ACHN (cell line): ENCODE measurements at places on chromosomes 11 and 22.

- no peak for DNase-seq
These were observed 9.4 kb downstream of the DPP3 start for GRCh38 chr11:66489636-66490035.

DNA sequence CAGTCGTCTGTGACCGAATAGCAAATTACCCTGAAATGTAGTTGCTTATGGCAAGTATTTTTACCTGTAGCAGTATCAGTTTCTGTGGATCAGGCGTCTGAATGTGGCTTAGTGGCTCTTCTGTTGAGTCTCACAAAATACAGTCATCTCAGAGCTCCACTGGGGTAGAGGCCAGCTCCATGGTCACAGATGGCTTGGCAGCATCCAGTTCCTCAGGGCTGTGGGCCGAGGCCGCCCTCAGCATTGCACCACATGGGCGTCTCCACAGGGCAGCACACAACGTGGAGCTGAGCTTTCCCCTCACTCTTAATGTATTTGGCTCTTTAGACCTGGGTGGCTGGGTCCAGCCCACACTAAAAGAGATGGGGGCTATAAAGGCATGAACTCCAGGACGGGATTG, 57.8 kb downstream of the SBF1 start:
- no peak for DNase-seq

GRCh38 chr22:35445933-35446332, 46.0 kb downstream of the MCM5 start:
- no peak for DNase-seq

GRCh38 chr11:131629925-131630540, 259.6 kb downstream of the NTM start:
- DNase-seq: no peak

- no peak for DNase-seq
These were observed 505.4 kb downstream of the MN1 start for GRCh38 chr22:27296091-27296675.

- no peak for DNase-seq
These were observed 73.2 kb downstream of the KIAA1671 start for GRCh38 chr22:25025491-25026400.

GRCh38 chr11:135022454-135022853, 610.4 kb upstream of the B3GAT1 start:
- DNase-seq: no peak

DNA sequence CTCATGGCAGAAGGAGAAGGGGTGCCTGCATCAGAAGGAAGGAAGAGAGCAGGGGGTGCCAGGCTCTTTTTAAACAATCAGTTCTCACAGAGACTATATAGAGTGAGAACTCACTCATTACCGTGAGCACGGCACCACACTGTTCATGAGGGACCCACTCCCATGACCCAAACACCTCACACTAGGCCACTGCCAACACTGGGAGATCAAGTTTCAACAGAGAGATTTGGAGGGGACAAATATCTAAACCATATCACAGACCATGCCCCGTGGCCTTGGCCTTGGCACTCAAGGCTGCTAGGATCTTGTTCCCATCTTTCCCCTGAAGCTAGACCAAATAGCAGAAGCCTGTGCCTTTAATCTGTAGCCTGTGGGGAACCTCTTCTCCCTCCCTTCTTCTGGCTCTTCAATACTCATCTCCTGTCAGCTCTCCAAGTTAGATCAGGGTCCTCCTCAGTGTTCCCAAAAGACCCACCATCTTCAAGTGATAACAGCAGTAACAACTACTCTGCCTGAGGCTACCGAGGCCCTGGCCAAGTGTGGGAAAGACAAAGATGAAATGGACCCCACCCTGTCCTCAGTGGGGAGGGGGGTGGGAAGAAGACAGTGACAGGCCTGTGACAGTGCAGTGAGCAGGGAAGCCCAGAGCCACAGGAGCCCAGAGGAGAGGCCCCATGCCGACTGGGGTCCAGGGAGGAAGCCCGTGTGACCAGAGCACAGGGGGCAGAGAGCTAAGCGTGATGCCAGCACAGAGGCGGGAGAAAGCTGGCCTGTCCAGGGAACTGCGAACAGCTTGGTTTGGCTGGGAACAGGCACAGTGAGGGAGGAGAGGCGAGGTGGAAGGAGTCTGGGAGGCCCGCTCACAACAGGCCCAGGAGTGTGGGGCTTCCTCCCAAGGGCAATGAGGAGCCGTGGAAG, 72.6 kb downstream of the MYO7A start:
- no peak for DNase-seq

- DNase-seq: no peak
These were observed 25.6 kb upstream of the OSBP start for GRCh38 chr11:59641156-59641555.

- DNase-seq: no peak
These were observed 21.2 kb downstream of the LIF start for GRCh38 chr22:30225220-30225927.

GRCh38 chr11:127506647-127507046, 506.1 kb upstream of the KIRREL3 start:
- DNase-seq: no peak

- DNase-seq: no peak
These were observed 29.9 kb downstream of the MICAL2 start for GRCh38 chr11:12140186-12140793.

GRCh38 chr11:79942646-79943045, 501.8 kb upstream of the TENM4 start:
- DNase-seq: no peak

GRCh38 chr11:134578807-134579723, 167.0 kb upstream of the B3GAT1 start:
- DNase-seq: no peak

GRCh38 chr11:76763573-76764346, 19.4 kb upstream of the TSKU start:
- DNase-seq: no peak

GRCh38 chr11:106077609-106078455, at the start of gene AASDHPPT:
Gene AASDHPPT (plus strand): TSS chr11:106077662. CDS start chr11:106077711, 49 bp downstream.
- peak; percentile 61 for DNase-seq

GRCh38 chr11:12271241-12271640, 106.1 kb upstream of the PARVA start:
- DNase-seq: no peak

- no peak for DNase-seq
These were observed 18.3 kb upstream of the TTLL12 start for GRCh38 chr22:43205261-43205691.

- DNase-seq: no peak
These were observed 900.0 kb downstream of the LUZP2 start for GRCh38 chr11:25396847-25397246.

DNA sequence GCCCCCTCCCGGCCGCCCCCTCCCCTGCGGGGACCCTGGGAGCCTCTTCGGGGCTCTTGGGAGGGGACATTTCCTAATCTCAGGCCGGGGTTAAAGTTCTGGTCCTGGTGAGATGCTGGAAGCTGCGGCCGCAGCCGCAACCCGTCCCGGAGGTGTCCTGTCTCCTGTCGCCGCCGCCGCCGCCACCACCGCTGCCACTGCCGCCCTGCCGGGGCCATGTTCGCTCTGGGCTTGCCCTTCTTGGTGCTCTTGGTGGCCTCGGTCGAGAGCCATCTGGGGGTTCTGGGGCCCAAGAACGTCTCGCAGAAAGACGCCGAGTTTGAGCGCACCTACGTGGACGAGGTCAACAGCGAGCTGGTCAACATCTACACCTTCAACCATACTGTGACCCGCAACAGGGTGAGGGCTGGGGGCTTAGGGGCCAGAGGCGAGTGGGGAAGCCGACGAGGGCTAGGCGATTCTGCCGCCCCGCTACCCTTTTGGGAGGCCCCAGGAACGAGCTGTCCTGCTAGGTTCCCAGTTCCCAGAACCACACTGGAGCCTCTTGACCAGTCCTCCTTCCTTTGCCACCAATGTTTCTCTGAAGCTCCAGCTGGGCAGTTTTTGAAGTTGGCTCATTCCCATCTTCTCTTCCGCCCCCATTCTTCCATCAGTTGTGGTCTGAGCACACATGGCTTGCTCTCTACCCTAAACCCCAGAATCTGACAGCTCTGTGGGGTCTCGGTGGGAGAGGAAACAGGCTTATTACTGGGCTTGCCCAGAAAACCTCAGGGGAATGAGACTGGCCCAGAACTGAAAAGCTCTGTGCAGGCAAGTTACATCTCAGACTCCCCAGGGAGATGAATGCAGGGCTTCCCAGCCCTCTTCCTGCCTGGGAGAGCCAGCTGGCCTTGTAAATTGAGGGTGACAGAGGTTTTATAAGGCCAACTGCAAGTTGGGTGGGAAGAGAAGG, 781 bp downstream of the SIDT2 start:
- no peak for DNase-seq

DNA sequence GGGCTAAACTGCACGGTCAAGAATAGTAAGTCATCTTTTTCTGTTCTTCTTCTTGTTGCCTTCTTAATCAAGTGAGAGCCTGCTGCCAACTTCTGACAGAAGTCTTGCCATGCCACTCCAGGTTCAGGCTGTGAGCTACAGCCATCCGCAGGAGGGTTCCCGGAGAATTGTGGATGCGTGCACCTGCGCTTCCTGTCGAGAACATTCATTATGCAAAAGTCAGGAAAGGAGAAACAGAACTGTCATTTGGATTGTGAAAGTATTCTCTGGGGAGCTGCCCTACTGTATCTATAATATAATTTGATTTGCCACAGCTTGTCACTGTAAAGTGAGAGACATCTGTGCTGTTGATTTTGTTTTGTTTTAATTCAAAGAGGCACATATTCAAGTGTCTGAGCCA, 12.3 kb downstream of the IL17RA start:
- DNase-seq: no peak

DNA sequence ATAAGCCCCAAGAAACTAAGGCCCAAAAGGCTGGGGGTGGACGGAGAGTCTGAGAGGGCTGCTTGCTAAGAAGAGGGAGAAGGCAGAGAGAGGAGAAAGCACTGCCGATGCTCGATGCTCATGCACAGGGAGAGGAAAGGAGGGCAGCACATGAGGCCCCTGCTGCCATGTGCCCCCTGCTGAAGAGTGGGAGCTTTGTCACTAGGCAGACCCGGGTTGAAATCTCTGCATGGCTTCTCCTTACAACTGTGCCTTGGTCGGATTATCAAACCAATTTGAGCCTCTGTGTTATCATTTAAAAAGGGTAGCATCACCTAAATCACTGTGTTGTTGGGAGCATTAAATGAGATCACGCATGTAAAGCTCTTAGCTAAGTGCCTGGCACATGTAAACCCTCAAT, 330.5 kb downstream of the NXPE2 start:
- no peak for DNase-seq

DNA sequence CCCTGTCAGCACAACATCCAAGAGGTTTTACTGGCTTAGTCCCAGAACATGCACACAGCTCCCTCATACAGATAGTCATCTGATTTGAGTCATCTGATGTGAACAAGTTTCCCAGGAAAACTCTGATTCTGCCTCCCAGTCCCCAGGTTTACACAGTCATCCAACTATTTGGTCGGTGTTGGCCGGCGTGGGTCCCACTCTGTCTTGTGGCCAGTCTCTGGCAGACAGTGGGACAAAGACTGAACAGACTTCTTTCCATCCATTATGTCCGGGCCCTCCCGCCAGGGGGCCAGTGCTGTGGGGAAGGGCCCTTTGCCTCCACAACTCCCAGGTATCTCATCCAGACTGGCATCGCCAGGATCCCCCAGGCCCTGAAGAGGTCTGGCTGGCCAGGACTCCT, 60.0 kb downstream of the BTG4 start:
- no peak for DNase-seq

- DNase-seq: peak; percentile 57
These were observed 9.7 kb upstream of the LRP5 start for GRCh38 chr11:68302670-68303069.

DNA sequence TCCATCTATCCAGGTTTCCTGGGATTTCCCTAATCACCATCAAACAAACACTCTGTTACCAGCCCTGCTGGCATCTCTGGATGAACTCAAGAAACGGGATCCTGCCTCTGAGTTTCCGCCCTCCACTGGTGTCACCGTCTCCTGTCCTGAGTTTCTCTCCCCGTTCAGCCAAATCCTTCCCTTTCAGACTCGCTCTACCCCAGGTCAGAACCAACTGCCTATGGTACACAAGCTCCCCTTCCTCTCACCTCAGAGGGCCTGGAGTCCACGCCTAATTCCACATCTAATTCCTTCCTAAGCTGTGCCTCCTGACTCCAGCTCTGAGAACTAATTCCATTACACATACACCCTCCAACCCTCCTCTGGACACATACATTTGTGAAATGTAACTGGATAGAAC, 96.1 kb downstream of the SHANK2 start:
- DNase-seq: no peak

GRCh38 chr22:39359659-39360195, 9.9 kb downstream of the SYNGR1 start:
- DNase-seq: no peak

- DNase-seq: peak; percentile 51
These were observed 36.1 kb downstream of the CCDC90B start for GRCh38 chr11:83249972-83250593.

GRCh38 chr11:60985991-60986915, 14.8 kb downstream of the CD6 start:
- no peak for DNase-seq

DNA sequence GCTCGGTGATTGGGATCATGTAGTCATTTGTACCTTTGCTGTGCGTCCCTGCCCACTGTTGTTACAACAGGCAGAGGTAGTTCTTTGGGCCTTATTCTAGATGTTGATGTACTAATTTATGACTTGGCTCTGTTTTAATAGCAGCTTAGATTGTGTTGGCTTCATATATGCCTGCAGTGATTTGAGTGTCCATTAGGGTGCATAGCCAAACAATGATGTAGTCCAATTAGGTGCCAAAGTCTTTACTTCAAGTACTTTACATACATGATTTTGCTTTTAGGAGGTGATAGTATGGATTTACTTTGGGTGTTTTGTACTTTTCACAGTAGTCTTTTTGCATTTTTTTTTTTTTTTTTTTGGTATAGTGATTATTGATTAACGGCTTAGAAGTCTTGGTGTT, 46.4 kb downstream of the PPP6R3 start:
- no peak for DNase-seq

DNA sequence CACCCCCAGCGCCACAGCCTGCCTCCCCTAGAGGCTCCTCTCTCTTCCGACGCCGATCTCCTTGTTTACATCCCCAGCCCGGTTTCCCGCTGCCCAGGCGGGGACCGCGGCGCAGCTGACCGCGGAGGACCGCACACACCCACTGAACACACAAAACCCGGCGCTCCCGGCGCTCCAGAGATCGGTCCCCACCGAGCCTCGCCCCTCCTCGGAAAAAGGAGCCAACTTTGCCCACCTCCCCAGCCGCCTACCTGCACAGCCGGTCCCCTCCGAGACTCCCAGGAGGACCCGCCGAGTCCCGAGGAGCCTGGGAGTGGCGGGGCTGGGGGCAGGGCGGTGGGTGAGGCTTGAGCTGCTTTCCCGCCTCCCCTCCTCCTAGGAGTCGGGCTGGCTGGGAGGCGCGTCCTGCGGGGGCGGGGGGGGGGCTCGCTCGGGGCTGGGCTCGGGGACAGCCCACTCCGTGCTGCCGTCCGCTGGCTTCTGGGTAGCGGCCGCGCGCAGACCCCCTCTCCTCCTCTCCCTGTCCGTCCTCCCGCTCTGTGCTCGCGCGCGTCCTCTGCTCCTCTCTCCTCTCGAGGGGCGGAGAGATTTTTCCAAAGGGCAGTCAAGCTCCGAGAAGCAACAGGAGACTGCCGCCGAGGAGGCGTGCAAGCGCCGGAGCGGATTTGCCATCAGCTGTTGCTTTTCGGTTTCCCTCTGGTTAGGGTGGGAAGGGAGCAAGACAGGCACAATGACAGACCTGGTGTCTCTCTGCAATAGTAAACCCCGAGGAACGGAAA, at the start of gene FXYD6:
Gene FXYD6, minus strand, starts transcription at position 318 of the 779 bp plus-strand sequence. CDS start 33,882 bp downstream, outside the sequence.
- peak; percentile 31 for DNase-seq
